ENCODE measurements at places on chromosomes 3 and 15.

DNA sequence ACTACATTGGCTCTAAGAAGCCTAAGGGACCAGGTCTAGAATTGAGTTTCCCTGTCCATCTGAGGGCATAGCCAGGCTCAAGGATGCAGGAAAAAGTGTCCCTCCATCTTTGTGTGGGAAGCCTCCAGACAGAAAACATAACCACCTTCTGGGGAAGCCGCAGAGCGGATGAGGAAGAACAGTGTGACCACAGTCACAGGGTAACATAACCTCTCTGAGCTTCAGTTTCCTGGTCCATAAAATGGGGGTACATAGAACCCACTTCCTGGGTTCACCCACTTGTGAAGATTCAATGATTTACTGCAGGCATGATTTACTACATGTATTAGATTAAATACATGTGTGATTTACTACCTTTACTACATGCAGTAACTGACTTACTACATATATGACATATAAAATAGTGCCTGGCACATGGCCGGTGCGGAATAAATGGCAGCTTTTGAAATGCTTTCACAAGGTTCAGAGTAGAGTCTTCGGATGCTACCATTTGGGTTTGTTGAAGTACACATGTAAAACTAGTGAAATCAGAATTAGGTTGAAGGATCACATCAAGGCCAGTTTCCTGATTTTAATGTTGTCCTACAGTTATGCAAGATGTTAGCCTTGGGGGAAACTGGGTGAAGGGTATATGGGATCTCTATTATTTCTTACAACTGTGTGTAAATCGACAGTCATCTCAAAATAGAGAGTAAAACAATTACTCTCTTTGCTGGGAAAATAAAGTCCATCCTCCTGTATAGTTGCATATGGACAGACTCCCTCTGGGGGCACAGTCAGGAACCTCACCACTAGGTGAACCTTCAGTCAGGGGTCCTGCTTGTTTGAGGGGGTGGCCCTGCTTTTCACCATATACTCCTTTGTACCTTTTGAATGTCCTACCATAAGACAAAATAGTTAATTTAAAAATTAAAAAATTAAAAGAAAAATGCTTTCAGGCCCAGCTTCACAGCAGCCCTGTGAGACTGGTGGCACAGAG, 86.0 kb downstream of the SEMA5B start:
- DNase-seq, result no peak

DNA sequence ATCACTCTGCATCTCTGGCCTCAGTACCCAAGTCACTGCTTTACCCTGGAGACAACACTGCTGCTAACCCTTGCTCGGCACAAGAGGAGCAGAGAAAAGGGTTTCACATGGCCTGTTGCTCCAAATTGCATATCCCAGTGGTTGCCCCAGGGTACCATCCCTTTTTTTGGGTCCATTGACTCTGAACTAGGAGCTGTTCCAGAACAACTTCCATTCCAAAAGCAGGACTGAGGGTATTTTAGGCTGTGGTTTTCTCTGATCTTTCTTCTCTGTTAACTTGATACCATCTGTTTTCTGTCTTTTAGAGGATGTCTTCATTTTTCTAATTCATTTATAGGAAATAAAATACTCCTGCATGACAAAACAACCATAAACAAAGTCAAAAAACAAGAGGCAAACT, 17.3 kb upstream of the RYK start:
- no peak for DNase-seq

DNA sequence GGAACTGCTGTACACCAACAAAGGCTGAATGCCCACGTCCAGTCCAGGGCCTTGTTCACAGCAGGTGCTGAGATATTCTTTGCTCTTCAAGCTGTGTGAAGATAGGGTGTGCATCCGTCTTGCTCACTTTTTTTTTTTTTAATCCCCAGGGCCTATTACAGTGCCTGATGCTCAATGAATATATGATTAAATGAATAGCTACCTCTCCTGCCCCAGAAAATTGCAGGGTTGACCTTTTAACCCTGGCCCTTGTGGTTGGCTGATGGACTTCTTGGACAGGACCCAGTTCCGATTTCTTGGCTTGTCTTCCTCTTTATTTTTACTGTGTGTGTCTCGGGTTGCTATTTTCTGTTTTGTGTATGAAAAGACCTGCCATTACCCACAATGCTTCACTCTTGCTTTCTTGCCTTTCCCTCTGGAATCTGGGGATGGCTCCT, 2.9 kb upstream of the FYTTD1 start:
- DNase-seq, result no peak

- no peak for DNase-seq
Measured at GRCh38 chr3:190458040-190458439, 8.3 kb upstream of the TMEM207 start.

GRCh38 chr3:27633224-27633545, 88.9 kb downstream of the EOMES start:
- DNase-seq, result no peak

- no peak for DNase-seq
Measured at GRCh38 chr15:75786575-75786947, 56.7 kb upstream of the UBE2Q2 start.

- DNase-seq, result no peak
Measured at GRCh38 chr3:79957066-79957465, 189.3 kb upstream of the ROBO1 start.

- DNase-seq, result no peak
Measured at GRCh38 chr3:38984731-38985130, 67.0 kb downstream of the SCN11A start.

DNA sequence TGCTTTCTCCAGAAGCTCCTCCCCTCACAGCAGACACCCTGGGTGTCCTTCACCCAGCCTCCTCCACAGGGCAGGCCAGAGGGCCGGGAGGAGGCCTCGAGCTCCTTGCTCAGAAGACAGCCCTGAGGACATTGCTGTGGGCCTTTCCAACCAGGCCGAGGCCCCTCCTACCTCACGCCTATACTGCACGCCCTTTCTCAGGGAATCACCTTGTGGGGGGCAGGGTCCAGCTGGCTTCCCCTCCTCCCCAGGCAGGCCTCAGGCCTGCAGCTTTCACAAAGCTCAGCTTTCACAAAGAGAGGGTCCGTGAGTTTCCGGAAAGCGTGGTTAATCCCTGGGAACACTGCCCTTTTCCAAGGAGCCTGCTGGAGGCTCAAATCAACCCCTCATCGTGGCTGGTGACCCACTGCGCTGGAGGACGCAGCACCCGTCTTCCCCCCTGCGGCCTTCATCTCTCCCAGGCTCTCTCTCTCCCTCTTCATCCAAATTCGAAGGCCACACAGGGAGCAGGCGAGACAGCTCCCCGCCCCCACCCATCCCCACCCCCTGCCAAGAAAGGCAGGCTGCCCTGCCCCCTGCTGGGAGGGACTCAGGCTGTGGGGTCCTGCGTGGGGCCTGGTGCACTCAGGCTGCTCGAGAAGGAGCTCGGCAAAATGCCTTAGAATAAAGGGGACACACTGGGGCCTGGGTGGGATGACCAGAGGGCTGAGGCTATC, 79.4 kb downstream of the OCA2 start:
- DNase-seq, result no peak

- DNase-seq, result no peak
Measured at GRCh38 chr3:119235151-119235550, 5.5 kb downstream of the B4GALT4 start.

GRCh38 chr3:12188681-12189287, 30.1 kb upstream of the TIMP4 start:
- DNase-seq, result no peak

DNA sequence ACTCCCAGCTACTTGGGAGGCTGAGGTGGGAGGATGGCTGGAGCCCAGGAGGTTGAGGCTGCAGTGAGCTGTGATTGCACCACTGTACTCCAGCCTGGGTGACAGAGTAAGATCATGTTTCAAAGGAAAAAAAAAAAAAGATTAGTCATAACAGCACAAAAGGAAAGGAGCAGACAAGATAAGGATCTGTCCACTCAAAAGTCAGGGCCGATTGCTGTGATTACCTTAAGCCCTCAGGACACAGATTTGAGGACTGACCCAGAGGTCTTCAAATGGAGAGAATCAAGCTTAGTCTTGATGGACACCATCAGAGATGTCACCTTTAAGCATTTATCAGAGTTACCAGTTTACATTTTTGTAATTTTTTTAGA, 23.9 kb upstream of the HEG1 start:
- no peak for DNase-seq

DNA sequence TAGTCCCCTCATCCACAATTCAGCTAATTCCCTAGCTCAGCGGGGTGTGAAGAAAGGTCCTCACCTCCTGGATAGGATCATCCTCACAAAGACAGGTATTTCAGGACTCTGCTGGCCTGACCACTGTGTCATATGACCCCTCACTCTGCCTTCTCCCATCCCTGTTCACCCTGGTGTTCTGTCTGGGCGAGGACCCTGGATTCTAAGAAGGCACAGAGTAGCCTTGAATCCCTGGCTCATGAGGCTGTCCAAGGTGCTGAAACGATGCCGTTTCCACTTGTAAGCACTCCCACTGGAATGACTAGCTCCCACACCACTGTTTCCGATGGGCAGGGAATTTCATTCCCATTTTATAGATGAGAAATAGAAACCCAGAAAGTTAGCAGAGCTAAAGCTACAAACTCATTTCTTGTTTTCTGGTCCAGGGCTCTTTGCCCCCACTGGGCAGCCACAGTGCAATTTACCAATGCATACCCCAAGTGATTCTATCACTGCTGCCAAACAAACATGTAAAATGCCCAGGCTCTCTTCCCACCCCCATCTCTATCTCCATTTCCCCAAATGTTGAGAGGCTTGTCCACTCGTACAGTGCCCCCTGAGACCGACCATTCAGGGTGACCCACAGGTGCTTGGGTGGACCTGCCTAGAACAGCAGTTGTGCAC, 83.2 kb downstream of the RAB11A start:
- DNase-seq, result no peak

- no peak for DNase-seq
Measured at GRCh38 chr15:91694131-91694830, 159.2 kb upstream of the SLCO3A1 start.

DNA sequence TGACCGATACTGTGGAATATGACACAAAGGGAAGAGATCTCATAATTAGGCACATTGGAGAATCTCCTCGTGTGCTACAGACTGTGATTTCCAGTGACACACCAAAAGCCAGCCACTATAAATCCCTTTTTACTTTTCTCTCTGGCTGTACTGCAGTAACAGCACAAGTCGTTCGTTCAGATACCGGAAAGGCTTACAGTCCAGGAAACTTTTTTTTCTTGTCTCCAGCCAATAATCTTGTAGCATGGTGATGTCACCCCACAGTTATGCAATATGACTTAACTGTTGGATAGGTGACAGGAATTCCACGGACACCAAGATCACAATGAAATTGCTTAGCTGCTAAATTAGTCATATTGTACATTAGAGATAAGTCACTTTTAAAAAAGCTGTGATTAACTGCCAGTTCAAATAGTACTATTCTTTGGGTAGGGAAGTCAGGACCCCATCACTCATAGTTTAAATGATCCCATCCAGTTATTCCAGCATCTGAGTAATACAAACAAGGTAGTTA, 36.3 kb upstream of the TSC22D2 start:
- DNase-seq, result no peak

DNA sequence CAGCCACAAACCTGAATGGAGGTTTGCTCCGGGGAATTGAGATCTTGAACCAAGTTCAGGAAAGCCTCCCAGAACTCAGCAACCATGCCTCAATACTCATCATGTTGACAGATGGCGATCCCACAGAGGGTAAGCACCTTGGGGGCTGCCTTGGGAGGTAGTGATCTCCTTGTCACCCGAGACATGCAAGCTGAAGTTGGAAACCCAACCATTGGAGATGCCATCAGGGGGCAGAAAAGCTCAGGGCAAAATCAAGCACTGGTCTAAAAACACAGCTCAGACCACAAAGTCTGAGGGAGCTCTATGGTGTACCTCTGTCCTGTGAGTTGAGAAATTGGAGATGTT, 5.8 kb downstream of the ITIH1 start:
- DNase-seq, result no peak

GRCh38 chr3:108062051-108062450, 28.8 kb downstream of the CD47 start:
- DNase-seq, result no peak

DNA sequence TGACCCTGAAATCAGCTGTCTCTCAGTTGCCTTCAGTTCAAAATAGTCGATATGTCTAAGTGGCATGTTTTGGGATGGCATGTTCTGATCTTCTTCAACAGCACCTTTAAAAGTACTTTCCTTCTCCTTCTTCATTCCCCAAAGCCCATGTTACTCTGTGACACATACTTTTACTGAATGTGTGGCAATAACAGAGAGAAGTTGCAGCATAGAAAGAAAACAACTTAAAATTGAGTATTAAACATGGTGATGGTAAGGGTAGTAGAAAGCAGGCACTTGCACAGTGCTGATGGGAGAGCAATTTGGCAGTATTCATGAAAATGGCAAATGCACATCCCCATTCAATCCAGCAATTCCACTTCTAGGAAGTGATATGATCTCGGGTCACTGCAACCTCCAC, 12.3 kb upstream of the ULK4 start:
- DNase-seq, result no peak

Measured in activated CD4-positive, alpha-beta T cell treated with anti-CD3 and anti-CD28 coated beads, Interleukin-2, amount 50 U/mL, for 48 hours (primary cell).